ENCODE measurements at places on chromosomes 2 and 18.

DNA sequence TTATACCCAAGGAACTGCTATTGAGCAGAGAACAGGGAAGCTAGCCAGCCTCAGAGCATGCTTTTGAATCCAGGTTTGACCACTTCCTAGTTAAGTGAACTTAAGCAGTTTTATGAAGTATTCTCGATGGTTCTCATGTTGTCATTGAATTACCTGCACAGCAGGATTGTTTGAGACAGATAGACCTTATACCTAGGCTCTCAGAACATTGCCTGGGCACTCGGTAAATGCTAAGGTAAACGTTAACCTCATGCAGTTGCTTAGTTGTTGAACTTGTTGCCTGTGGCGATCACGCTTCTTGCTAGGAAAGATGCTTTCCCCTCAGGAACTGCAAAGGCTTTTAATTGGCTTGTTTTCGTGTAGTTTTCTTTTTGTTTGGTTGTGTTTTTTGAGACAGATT lies 34.0 kb upstream of the CHMP1B start:
- no peak for DNase-seq

- no peak for DNase-seq
These were observed 143.6 kb downstream of the AFF3 start for GRCh38 chr2:99998651-99999320.

DNA sequence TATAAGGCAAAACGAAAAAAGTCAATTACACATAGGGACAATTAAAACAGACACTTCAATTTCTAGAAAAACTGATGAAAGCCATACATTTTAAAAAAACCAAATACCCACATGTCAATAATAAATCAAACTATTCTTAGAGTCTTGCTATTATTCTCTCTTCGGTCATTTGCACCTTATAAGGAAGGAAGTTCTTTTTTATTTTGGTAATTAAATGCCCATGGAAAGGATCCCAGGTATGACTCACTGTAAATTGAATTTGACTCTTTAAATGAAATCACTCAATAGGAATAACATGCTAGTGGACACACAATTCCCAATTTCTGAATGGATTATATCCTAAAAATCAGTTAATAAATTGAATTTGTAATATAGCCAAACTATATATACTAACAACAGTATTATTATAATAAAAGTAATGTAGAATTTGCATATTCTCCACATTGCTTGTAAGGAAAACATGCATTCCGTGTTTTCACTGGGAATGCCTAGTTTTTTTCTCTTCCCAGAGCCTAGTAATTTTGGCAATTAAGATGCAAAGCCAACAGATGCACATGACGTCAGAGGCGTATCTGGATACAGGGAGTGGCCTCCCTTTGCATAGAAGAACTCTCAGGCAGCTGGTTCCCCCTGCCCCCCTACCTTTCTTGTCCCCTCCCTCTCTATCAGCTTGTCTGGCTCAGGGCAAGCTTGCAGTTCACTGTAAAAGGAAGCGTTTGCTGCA lies 153.5 kb upstream of the PGAP1 start:
- no peak for DNase-seq

DNA sequence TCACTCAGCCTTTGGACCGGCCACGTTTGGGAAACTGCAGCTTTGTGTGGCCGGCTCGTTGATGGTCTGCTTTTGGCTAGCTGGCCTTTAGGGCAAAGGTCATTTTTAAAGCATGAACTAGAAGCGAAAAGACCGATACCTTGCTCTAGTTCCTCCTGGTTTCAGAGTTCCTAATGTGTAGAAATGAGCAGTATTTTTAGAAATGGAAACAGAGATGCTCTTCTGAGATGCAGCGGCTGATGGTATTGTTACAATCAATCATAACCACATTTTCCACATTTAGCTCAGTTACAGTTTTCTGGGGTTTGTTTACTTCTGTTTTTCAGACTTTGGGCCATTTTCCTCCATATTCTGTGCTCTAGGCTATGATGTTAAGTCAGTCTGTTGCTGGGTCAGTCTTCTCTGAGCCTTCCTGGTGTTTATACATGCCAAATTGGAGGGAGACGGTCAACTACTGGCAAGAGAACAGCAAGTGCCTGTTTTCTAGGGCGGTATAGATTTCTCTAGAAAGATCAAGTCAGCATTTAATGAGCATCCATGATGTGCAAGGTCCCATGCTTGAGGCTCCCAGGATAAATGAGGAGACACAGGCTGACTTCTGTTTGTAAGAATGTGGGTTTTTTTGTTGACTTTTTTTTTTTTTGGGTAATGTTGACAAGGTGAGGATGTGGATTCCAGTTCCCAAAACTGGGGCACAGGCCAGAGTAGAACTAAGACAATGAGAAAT lies 28.0 kb downstream of the RNF144A start:
- no peak for DNase-seq

DNA sequence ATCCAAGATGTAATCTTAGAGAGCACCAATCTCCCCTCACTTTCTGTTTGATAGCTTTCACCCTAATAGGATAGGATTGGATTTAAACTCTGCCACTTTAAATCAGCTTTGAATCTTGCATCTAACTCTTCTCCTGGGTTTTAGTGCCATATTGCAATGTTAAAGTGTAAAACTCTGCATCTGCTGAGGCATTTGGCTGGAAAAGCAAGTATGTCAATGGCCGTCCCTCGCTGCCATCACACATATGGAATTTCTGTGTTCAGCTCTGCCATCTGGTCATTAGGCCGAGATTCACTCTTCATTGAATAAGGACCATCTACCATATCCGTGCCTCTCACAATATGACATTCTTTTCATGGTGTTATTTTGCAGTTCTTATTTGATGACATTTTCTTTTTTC lies 728.1 kb upstream of the PIK3C3 start:
- no peak for DNase-seq

DNA sequence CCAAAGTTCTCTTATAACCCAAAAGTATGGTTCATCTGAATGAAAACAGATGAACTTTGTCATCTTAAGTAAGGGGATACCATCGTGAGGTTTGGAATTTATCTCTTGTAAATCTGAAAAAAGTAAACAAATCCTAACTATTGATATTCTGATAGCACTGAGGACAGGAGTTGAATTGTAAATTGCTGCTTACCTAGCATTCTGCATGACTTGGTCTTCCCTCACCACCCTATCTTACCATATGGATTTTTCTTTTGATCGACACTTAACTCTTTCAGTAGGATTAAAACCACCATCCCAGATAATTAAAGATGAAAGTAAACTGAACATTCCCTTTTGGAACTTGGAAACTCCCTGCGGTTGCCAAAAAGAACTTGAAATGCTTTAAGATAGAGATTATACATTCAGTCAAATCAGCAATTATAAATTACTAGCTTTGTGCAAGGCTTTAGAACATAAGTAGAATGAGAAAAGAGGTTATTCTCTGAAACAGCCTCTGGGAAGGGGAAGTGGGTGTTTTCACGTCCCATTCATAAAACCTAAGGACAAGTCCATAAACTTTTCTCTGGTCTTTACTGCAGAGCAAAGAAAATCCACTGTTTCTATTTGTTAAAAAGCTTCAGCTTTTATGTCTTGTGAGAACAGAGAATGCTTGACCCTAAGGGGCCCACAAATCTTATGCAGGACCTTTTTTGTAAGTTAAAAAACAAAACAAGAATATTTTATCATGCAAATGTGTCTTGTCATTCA lies 49.7 kb upstream of the ZNF397 start:
- no peak for DNase-seq
